ENCODE measurements at places on chromosomes 13 and 19.
A peak's percentile ranks its signal among the peaks of the same experiment; 100 is the strongest.

DNA sequence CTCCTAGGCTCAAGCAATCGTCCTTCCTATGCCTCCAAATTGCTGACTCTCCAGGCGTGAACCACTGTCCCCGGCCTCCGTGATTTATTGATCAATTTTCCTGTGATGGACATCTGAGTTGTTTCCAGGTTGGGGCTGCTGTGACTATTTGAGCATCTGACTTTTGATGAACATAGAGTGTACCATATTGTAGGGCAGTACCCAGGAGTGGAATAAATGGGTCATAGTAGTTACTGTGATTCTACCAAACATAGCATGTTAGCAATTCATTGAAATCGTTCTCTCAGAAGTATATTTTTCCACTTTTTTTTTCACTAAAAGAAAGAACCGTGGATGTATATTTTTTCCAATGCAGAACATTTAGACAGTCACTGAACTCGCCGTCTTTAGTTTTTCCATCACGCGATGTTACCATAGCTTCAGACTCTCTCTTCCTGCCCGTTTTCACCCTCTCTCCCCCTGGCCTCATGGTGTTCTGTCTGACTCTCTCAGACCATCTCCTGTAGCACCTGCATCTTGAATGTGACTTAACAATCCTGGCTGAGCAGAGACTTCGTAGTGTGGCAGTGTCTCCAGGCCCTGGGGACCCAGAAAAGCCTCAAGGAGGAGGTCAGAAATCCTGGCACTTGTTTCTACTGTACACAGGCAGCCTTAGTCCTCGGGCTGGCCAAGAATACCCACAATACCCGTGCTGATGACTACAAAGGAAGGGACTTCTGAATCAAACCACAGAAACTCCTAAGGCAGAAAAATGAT, 3.2 kb upstream of the RASGRP4 start:
- DNase-seq: no peak

- no peak for DNase-seq
Observed at GRCh38 chr13:20904908-20905307, 2.4 kb upstream of the XPO4 start.

DNA sequence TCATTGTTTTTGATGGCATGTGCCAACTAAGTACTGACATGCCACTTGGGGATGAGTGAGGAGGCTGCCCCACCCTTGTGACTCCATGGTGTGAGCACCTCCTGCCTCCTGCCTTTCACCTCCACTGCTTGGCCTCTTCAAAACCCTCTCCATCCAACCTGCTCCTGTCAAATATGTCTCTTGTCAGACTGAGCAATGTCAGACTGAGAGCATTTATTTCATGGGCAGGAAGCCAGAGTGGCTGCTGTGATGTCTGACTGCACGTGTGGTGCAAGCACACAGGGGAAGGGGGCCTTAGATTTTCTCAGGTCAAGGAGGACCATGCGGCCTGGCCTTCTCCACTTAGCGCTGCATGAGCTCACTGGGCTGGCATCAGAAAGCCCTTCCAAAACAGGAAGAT, 68.3 kb downstream of the STARD13 start:
- no peak for DNase-seq

DNA sequence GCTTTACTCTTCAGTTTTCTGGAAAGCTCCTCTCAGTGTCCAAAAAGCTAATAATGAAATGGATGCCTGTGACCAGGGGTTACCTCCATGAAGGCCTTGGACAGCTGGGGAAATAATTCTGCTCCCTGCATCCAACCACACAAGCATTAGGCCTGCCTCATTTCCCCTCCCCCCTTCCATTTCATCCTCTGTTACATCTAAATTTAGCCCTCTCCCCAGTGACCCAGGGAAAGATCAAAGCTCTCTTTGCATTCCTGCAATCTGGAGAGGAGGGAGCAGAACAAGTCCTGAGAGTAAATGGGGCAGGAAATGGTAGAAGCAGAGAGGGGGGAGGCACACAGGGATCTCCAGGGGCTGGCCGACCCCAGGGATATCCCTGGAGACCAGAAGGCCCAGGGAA, 452.7 kb downstream of the TSHZ3 start:
- DNase-seq: no peak

DNA sequence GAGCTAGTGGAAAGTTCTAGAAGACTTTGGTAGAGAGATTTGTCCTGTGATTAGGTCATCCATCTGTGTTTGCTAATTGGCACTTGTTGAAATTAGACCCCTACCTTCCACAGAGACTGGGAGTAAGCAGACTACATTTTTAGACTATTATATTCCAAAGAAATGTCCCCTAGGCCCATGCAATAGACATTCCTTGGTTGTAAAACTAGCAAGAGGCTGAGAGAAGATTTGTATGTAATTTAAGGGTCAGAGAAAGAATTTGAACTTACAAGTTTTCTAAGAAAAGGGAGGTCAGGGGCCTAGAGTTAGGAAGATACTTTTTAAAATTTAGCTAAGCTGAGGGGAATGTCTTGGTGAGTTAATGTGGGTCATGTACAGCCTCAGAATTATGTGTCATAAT, 470.7 kb upstream of the SLITRK1 start:
- no peak for DNase-seq

DNA sequence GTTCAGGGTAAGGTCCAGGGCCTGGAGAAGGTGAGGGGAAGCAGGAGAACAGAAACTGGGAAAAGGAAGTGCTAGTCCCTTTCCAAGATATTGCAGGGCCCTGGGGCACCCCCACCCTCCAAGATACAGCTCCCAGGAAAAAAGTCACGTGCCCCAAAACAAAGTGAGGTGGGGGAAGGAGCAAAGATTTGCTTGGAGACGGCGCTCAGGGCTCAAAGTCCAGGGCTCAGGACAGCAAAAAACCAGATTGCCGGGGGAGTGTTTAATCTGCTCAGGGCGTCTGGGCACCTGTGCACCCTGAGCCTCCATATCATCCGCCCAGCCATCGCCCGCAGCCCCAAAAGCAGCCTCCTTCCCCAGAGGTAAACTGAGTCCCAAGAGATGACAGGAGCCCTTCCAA, 6.3 kb downstream of the SMIM24 start:
- DNase-seq: no peak

DNA sequence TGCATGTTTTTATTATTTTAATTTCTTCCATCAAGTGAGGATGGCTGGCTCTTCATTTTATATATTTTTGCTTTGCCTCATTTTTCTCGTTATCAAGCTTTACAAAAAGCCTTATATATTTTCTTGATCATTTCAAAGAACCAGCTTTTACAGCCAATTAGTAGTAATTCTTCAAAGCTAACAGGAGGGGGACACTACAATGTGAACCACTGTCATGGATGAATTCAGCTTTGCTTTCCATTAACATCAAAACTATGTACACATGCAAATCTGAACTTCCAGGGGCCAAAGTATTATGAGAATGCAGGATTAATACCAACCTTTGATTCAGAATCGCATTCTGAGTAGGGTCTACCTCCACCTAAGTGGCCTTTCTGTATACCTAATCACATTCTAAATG, 11.1 kb downstream of the UQCRFS1 start:
- DNase-seq: no peak

- DNase-seq: no peak
Observed at GRCh38 chr19:33039108-33039599, 25.5 kb downstream of the RHPN2 start.

DNA sequence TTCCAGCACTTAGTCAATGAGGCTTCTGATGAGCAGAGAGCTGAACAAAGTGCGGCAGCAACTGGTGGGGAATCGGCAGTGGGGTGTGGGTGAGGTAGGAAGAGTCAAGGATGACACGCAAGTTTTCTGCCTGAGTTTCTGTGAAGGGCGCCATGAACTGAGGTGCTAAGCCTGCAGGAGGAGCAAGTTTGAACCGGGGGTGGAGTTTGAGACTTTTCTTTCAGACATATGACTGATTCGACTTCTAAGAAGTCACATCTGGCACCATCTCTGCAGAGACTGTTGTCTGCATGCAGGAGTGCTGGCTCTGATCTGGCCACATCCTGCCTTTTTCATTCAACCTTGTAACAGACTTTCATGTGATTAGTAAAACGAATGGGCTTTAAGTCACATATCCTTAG, 14.8 kb upstream of the GPI start:
- DNase-seq: peak; percentile 32

- DNase-seq: no peak
Observed at GRCh38 chr19:36160821-36161596, 8.8 kb upstream of the COX7A1 start.

DNA sequence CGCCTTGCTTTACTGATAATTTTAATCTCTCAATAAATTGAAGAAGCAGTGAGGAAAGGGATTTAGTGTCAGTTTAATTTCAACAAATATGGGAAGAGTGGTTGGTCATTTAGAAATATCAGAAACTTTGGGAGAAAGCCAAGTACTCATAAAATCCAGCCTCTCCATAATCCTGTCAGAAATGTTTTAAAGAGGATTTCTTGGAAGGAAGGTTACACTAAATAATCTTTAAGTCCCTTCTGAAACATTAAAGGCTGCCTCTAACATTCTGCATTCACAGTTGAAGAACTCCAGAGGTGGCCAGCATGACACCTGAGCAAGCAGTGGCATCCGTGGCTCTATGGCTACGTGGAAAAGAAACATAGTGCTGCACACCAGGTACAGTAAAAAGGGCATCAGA, 378.5 kb downstream of the ENOX1 start:
- no peak for DNase-seq

- DNase-seq: no peak
Observed at GRCh38 chr13:57569986-57570385, 61.6 kb upstream of the PCDH17 start.

DNA sequence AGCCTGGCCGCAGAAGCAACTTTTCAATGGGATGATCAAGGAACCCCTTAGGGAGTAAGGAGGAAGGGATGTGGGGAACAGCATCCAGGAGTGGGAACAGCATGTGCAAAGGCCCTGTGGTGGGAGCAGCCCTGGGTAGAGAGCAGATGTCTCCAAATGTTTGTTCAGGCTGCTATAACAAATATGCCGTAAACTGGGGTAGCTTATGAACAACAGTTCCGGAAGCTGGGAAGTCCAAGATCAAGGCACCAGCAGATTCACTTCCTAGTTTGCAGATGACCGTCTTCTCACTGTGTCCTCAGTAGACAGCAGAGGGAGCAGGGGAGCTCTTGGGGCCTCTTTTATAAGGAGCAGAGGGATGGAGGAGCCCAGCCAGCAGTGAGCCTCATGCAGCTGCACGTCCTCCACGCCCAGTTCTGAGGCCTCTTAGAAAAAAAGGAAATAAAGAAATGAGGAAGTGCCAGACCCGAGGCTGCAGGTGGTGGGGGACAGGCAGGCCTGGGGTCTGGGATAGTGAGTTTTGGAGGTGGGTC, 4.2 kb upstream of the LRRC25 start:
- DNase-seq: peak; percentile 82
